GM18507 (cell line): ENCODE measurements at places on chromosomes 12 and 14.

- DNase-seq, result no peak
These were observed 454.0 kb downstream of the FOXG1 start for GRCh38 chr14:29220566-29220965.

DNA sequence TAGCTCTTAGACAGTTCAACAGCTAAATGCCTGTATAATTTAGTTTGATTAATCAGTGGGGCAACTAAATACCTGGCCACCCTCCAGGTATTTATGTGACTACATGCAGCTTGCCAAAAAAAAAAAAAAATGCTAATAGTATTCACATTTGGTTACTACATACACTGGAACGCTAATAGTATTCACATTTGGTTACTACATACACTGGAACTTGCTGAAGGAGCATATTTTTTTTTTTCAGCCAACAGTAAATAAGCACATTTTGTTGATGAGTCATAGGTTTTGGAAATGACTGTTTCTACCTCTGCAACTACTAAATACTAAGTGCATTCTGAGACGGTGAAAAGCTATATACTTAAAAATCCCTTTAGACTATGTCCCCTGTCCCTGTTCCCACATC, 1172.3 kb downstream of the LRFN5 start:
- no peak for DNase-seq

DNA sequence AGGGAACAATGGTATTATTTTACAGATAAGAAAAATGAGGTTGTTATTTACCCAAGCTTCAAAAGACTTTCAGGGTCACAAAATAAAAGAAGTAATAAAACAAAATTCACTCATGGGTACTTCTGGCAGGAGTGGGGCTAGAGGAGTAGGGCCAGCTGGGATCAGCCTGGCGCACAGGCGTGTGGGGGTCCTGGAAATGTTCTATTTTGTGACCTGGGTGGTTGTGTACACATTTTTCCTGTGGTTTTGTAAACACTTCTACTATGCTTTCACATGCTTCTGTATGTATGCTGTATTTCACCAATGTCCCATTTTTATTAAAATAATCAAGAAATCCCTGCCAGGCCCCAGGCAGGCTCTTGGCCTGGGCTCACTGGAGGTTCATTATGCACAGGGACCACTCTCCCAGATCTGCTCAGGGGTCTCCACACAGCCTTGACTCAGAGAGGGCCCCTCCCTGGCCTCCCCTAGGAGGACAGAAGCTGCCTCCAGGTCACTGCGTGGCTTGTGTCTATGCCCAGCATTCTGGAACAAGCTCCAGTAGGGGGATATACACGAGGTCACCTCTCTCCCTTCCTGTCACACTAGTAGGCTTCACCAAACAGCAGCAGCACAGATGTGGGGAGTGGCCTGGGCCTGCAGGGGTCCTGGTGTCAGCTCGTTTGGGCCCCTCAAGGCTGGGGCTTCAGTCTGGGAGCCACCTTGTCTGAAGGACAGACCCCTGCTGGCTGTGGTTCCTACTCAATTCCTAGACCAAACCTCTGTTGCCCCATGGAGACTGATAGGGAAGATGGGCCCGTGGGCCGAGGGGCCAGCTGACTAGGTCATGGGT, 37.8 kb downstream of the ANAPC7 start:
- DNase-seq, result no peak

DNA sequence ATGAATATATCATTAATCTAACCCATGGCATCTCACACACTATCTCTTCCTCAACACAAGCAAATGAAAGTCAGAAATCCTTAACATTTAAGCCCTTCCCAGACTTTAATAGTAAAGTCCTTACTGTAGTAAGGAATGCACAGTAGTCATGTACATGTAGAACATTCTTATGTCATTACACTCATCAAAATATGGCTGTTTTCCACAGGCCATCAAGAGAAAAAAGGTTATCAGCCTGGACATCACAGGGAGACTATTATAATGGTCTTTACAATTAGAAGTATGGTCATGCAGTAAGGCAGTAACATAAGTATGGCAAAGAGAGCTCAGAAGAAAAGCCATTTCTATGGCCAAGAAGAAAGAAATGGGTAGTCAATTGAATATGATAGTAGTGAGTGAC, 121.2 kb downstream of the SLC6A15 start:
- DNase-seq, result no peak

DNA sequence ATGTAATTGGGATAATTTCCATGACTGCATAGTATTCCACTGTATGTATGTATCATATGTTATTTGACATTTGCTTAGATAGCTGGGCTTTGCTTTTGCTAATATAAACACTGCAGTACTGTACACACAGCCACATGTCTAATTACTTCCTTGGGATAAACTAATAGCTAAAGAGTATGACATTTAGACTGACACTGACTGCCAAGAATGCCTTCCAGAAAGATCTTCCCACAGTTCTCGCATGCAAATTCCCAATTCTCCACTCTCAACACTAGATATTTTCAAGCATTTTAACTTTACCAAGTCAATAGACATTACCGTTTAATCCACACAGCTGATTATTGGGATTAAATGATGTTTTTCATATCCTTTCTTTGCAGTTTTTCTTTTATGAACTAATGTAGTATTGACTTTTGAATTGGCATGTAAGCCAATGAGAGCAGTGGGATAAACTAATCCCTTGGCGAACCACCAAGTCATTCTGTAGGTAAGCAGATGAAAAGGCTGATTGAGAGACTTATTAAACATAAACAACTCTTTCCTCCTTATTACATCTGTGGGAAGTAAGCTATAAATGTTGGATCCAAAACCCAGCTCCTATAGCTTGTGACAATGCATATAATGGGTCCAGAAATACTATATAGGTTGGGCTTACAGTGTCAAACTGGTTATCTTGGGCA, 55.5 kb downstream of the STON2 start:
- DNase-seq, result no peak

DNA sequence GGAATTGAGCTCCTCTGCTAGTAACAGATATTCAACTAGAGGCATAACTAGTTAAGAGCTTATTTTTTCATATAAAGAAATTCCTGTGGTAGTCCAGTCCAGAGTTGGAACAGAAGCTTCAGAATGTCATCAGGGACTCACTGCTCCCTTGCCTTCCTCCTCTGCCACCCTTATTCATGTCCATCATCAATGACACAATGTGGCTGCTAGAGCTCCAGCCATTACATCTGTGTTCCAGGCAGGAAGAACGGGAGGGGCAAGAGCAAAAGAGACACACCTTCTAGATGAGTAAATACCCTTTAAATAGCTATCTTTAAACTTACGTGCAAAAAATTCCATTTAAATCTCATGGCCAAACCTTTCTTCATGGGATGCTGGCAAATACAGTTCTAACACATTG, 47.3 kb upstream of the HMGA2 start:
- no peak for DNase-seq

DNA sequence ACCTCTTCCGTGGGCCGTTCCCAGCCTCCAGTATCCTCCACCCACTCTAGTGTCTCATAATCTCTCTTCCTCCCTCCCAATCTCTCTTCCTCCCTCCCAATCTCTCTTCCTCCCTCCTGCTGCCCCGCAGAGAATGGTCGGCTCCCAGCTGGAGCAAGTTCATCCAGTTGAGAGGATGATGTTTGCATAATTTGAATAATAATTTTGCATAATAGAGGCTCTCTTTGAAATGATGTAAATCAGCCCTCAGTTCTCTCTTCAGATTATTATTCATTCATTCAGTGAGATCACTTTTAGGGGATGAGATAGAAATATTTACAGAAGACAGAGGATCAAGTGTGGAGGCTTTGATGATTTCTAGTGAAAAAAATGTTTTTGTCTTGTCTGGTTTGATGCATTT, 125.0 kb downstream of the PTPN11 start:
- no peak for DNase-seq

DNA sequence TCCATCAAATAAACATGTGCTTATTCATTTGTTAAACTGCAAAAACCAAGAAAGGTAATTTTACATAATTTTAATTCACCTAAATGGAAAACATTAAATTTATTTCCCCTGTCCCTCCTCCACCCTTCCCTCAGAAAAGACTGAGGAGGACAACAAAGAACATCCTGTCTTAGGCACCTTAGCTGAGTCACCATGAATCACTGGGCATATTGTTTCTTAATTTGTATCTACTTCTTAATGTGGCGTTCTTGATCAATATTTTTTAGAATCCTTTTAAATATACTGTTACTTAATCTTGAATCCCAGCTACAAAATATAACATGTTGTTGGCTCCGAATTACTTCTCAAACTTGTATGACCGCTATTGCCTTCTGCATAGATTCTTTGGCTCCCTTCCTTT, 23.5 kb downstream of the SIX6 start:
- no peak for DNase-seq

DNA sequence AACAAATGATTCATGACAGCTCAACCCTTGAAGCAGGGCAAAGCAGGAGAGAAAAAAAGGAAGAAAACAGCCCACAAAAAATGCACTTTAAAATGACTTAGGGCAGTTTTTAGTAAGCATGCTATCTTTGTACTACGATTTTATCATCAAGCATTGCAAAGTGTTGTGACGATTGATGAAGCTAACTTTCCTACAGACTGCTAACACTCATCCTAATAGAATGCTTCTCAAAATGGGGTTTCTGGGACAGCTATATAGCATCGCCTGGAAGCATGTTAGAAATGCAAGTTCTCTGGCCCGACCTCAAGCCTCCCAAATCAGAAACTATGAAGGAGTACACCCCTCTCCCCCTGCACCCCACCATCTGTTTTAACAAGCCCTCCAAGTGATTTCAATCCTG, 256.4 kb downstream of the SSPN start:
- DNase-seq, result no peak

- DNase-seq, result no peak
These were observed 9.3 kb downstream of the ETV6 start for GRCh38 chr12:11658791-11659190.

DNA sequence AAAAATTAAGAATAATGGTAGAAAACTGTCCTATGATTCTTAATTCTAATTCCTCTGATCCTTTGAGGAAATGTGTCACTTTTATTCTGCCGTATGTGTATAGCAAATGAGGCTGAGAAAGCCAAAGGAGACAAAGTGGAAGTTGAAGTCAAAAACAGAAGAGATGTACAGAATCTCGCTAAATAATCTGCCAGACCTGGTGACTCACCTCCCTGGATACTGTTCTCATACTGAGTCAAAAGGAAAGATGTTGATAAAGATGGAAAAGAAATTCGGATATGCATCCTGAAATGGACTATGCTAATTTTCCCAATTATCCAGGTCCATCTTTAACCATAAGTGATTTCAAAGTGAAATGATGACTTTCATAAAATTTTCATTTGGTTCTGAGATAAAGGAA, 92.5 kb downstream of the DUSP6 start:
- DNase-seq, result no peak
